ENCODE measurements at places on chromosomes 2 and 18.

DNA sequence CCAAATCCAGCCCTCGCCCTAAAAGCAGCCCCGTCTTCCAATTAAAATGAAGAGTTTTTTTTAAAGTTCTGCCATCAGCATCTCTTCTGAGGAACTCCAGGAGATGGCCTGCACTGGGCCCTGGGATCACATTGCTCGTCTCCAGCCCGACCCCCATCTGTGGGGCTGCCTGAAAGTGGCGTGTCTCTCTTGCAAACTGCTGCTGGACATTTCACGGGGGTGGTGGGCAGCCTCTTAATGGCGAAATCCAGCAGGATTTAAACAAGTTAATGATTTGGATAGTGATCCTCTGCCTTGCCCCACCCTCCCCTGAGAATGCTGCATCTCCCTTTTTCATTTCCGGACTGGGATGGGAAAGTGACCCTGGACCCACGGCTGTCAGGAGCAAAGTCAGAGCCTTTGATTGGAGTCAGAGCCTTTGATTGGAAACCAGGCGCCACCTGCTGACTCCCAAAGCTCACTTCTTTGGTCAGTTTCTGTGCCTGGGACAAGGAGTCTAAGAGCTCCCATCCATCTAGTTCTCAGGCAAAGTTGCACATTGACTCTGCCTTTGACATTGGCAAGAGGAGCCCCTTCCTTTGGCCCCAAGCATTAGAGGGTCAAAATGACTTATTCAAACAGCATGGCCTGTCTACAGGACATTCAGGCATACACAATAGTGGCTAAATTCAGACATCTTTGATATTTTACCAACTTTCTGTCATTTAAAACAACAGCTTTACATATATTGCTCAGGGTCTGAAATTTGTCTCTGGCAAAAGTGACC, 155.2 kb downstream of the SH3BP4 start:
- no peak for DNase-seq

- no peak for DNase-seq
Measured at GRCh38 chr2:169116327-169116726, 47.0 kb downstream of the DHRS9 start.

GRCh38 chr2:229980431-229981184, 58.3 kb downstream of the FBXO36 start:
- DNase-seq: no peak

- no peak for DNase-seq
Measured at GRCh38 chr2:35462226-35462998, 893.2 kb upstream of the CRIM1 start.

DNA sequence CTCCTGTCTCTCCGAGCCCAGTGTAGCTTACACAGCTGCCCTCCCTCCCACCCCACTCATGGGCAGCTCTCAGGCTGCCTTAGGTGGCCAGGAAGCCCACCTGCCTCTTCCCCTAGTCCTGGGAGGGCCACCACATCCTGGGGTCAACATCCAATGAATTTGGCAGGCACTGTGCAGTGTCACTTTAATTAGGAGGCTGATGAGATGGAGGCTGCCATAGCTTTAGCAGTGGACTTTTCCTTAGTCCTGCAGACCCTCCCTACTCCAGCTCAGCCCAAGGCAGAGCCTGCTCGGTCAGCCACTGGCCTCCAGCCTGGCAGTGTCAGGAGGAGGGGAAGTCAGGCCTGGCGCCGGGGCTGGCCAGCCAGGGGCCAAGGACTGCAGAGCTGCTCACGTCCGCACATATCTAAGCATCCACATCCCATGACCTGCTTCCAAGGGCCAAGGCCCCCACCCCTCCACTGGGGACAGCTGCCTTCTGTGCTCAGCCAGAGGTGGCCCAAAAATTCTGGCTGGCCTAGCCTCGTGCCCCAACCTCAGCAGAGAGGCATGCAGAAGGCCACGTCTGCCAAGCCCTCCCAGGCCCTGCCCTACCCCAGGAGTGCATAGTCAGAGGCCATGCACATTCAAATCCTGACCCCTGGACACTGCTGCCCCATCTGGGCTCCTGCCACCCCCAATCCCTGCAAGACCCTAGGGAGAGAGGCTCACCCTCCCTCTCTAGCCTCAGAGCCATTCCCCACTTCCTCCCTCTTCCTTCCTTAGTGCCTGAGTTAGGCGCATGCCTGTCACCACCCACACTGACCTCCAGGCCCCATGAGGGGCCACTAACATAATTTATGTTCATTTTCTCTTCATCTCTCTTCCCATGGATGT, 33.1 kb downstream of the ADRA2B start:
- DNase-seq: no peak

GRCh38 chr18:28766027-28766426, 589.1 kb upstream of the CDH2 start:
- DNase-seq: no peak

GRCh38 chr2:158777077-158777476, 18.0 kb upstream of the DAPL1 start:
- DNase-seq: no peak

- no peak for DNase-seq
Measured at GRCh38 chr2:219679041-219679440, 51.6 kb downstream of the SLC4A3 start.

GRCh38 chr2:174343623-174344455, 9.1 kb downstream of the SP9 start:
- no peak for DNase-seq

DNA sequence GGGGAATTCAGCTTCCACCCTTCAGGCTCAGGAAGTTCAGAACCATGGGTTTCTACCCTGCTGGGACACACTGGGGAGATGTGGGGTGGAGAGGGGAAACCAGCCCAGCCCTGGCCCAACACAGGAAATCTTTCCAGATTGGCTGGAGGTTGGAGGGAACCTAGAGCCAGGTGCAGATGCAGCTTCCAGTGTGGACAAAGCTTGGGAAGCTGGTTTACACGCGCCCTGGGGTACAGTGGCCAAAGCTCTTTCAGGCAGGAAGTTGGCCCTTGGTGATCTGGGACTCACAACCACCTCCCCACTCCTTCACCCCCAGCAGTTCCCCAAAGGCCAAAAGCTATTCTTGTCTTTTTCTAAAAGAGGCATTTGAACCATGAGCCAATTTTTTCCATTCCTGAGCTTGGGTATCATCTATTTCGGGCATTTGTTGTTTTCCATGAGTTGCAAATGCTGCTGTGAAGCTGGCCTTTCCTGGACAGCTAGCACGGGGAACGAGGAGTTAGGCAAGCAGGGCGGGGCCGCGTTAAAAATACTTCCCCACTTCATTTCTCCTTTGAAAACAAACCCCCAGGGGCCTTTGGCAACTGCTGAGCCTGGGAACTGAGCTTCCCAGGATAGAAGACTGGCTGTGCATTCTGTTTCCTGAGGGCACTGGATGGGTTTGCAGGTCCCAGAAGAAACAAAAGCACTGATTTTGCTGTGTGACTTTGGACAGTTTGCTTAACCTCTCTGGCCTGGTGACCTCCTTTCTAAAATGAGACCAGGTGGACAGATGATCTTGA, 3.1 kb upstream of the ARID5A start:
- no peak for DNase-seq

DNA sequence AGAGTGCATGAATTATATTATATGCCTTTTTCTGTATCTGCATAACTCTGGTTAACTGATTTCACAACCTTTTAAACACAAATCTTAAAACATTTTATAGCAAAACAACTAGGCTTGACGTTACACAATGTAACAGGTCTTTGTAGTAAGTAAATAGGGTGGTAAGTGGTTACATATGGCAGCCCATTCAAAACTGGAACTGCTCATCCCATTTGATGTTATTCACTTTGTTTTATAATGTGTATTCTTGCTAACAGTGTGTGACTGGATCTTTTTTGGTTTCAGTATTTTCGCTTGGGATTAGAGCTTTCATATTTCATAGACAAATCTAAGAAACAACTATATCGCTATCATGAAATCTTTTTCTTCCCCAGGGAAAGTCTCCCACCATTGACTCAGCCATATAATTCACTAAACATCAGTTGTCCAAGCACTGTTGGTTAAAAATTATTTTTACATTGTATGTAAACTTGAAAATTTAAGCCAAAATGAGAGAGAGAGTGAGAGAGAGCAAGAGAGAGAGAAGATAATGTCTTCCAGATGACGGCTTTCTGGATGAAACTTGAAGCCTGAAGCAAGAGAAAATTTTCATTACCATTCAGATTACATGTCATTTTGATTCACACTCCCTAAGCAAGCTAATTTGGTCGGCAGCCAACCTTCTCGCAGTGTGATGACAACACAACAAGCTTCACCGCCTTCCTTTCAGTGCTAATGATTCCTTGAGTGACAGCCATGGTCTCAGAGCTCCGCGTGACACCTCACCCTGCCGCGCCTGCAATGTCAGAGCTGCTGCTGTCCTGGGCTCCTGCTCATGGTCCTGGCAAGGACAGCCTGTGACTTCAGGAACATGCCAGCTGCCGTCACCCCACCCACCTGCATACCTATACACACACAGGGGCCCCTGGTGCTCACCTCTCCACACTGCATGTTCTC, 946.9 kb upstream of the SOX11 start:
- DNase-seq: no peak

DNA sequence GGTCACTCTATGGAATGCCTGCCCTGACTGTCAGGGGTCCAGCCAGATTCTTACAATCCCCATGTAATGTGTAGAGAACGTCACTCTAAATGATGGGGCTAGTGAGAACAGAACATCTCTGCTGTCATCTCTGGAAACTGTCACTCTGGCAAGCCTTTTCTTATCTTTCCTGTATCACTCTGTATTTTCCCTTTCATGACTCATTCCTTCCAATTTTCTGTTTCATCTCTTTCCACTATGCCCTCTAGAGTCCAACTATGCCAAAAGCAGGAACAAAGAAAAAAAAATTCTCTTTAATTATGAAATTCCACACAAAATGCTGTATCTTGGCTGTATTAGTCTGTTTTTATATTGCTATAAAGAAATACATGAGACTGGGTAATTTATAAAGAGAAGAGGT, 608.8 kb downstream of the ADCYAP1 start:
- DNase-seq: no peak

All from cortex of kidney (tissue), 1 donor.